Activated CD4-positive, alpha-beta memory T cell treated with anti-CD3 and anti-CD28 coated beads, Interleukin-2, amount 10 ng/mL, durations not matched to agents 7 days and 5 days (primary cell): ENCODE measurements at places on chromosomes 11 and 22. TPM values are rescaled to one million over a fixed set of nuclear protein-coding genes. Genes with fewer than 3 reads are reported as not detected.

DNA sequence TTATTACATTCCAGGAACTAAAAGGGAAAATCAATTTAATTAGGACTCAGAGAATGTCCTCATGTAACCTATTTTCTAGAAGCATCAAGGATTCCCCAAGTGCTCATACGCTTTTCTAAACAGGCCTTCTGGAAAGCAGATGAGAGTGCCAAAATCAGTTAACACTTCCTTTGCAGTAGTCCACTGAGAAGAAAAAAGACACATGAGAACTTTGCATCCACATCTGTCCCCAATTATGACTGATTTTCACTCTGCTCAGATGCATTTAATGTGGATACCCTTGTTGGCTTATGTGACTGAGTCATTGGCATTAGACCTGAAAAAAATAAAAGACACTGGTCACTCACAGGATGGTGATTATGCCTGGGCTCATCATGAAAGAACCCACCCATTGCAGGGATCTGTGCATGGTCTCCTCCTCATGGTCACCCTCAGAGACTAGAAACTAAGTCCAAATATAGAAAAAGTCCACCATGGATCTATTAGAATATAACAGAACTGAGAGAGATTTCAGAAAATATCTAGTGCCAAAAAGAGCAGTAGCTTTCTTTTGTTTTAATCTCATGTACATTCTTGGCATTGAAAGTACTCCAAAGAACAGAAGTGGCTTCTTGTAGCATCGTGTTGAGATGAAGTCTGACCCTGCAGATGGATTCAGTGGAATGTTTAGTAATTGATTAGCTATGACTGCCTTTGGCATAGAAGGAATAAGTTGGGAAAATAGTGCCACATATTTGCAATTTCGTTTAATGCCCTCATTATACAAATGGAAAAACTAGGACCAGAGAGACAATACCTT is 48.8 kb upstream of the FIBIN start:
- DNase-seq, result no peak

DNA sequence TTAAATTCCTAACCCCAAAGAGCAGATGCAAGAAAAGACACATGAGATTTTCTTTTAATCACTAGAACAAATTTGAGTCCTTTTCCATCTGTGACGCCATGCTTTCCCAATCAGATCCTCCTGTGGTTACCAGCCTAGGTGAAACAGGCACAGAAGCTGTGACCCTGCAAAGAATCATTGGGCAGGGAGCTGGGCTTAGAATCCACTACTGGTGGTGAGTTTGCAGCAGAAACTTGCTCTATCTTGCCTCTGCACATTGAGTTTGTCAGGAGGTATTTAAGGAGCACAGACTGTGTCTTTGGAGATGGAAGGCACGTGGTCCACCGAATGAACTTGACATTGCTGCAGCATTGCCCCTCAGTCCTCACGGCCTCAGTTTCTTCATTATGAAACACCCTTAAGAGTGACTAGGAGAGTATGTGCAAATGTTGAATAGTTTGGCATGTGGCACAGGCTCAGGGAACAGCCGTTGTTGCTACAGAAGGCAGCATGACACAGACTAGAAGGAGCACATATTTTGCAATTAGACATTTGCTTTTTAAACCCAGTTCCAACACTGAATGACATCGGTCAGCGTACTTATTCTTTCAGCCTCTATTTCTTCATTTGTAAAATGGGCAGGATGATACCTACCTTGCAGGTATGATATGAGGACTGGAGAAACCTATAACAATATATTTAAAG is 127.6 kb downstream of the DBX1 start:
- no peak for DNase-seq

DNA sequence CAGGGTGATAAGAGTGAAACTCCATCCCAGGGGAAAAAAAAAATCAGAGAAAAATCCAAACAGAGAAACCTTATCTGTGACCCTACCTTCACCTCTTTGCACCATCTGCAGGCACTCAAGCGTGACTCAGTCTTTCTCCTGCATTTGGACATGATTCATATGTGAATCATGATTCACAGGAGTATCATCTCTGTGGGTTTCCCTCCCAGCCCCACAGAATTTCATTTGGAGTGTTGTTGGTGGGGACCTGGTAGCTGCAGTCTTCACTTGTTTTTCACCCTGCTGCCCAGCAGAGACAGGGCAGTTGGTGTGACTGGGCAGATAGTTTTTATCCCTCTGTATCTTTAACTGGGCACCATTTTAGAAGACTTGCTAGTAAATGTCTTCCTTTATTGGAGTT is 75.7 kb downstream of the DEPDC5 start:
- DNase-seq, result peak; percentile 50

DNA sequence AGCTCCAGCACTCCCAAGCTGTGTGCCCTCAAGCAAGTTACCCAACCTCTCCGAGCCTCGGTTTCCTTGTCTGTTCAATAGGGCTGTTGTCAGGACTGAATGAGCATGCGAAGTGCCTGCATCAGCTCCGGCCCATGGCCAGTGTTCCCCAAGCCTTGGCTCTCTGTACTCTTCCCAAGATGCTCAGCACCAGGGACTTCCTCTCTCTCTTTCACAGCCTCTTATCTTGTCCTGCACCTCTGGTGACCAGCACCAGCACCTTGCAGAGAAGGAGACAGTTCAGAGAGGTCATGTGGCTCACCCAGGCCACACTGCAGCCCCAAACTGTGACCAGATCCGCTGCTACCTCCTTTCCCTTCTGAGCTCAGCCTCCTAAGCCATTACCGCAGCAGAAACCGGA is 120.3 kb upstream of the ANO1 start:
- no peak for DNase-seq

The SART1 gene
- total RNA-seq, result 61.5 TPM

The GVQW3 gene
- total RNA-seq, result 3.7 TPM

DNA sequence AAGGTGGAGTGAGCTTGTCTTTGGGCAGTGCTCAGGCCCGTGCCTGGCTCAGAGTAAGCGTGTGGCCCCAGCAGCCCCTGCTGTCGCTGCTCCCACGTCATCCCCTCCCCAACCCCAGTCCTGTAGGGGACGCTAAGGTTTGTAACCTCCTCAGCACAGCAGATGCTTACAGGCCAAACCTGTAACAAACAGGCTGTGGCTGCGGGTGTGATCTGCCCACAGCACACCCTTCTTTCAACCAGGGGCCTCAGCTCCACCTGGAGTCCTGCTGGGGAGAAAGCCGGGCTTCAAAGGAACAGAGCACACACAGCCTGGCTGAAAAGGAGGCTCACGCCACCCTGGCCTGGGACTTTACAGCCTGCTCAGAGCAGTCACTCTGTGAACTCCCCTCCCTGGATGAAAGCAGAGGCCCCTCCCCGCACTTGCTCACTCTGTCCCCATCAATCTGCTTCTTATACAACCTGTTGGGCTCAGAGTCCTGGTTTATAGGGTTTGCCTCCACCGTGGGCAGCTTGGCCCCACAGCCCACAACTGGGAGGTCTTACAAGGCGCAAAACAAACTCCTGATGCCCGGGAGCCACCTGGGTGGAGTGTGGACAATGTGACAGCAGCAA is 54.3 kb downstream of the SCUBE1 start:
- no peak for DNase-seq

GRCh38 chr11:60764879-60765278 is 8.2 kb downstream of the MS4A15 start:
- no peak for DNase-seq

The NXPE2 gene
- total RNA-seq, result not detected

DNA sequence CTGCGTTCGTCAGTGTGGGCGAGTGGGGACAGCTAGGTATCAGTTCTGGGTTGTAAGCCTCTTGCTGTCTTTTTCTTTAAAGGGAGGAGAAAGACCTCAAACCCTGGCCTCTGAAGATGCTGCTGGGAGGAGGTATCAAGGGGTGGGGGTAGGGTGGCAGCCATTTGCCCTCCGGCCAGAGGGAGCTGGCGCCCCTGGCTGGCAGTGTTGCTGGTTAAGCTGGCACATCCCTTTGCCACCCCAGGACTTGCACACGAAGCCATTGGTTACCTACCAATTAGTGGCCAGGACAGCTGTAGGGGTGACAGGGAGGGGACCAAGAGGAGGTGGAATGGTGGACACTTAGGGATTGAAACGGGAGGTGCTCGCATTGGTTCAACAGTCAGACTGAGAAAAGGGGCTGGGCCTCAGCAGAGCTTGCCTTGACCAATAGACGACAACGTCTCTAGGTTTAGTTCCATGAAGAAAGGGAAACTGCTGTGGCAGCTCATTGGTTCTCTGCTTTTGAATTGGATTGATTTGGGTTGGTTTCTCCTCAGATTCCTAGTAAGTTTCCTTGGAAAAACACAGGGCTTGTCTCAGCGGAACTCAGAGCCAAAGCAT is 77.9 kb downstream of the ST3GAL4 start:
- DNase-seq, result no peak

GRCh38 chr22:19757140-19757984 is 3.2 kb upstream of the TBX1 start:
- no peak for DNase-seq

DNA sequence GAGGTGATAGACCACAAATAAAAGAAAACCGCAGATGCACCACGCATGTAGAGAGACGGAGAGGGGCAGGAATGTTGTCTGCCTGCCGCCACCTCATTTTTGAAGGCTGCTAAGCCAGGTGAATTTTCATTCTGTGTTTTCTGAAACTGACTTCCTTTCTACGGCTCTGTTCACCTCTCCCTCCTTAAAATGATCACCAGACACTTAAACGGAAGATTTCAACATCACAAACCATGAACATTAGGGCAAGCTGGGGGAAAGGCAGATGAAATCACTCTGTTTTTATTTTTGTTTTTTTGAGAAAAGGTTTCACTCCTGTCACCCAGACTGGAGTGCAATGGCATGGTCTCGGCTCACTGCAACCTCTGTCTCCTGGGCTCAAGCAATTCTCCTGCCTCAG is 232.4 kb downstream of the MIAT start:
- no peak for DNase-seq

DNA sequence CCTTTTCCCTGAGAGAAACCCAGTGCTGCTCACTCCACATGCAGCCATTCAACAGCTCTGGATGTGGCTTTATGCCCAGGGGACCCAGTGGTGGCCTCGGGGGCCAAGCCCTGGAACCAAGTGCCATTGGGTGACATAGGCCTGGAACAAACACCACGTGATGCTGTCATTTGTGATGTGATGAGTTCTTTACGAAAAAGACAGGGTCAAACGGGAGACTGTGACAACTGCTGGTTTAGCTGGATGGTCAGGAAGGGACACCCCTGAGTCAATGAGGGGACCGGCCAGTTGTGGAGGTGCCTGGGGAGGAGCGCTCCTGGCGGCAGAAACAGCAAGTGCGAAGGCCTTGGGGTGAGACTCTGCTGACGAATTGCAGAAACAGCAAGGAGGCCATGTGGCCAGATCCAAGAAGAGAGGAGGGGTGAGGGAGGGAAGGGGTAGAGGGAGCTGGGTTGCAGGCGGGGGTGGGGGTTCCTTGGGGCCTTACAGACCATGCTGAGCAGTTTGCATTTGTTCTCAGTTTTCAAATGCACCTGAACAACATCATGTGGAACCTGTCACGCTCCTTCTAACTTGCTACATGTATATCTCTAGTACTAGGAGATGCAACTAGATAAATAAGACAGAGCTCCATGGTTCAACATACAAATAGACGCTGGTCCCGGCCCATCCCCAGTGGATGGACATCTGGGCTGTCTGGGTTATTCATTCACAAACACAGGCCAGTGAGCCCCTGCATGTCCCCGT is 56.1 kb downstream of the IGLL5 start:
- peak; percentile 14 for DNase-seq

The GRM5 gene
- total RNA-seq, result not detected

GRCh38 chr11:119347242-119347641 is 737 bp upstream of the MFRP start:
- DNase-seq, result no peak

DNA sequence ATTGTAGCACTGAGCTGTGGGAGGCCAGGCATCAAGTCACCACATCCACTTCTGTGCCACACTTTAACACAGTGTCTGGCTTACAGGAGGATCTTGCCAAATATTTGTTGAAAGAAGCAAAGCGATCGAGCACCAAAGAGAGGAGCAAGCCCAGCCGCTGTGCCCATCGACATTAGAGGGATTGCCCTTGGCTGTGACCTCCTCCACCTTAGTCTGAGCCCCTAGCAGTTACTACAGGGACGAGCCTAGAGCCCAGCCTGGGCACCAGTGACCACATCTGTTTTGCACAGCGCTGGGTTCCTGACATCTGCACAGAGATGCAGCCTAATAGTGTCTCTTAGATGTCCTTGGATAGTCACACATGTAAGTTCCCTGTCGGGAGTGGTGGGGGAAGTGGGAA is 17.7 kb downstream of the GRIK4 start:
- no peak for DNase-seq

The NEU3 gene
- total RNA-seq, result 12.6 TPM

GRCh38 chr11:99065121-99065520 is 44.4 kb downstream of the CNTN5 start:
- no peak for DNase-seq

GRCh38 chr11:86641537-86642261 is 30.7 kb downstream of the ME3 start:
- DNase-seq, result no peak
